Kidney (tissue), 22 donors: ENCODE measurements at places on chromosomes 16 and 17. TPM values are rescaled to one million over a fixed set of nuclear protein-coding genes. Genes with fewer than 3 reads are reported as not detected.
A peak's percentile ranks its signal among the peaks of the same experiment; 100 is the strongest.

Gene PMFBP1
- total RNA-seq, result 0.69 TPM

Gene PRRT2
- total RNA-seq, result 1.9 TPM

Gene JMJD6
- 23.6 TPM for total RNA-seq

Gene CEP295NL
- total RNA-seq, result 3.6 TPM

Gene ITFG1
- total RNA-seq, result 63.7 TPM

Gene CPNE7
- total RNA-seq, result 13.7 TPM

Gene KRT39
- not detected for total RNA-seq

Gene GGT6
- 16.8 TPM for total RNA-seq

Gene C16orf90
- total RNA-seq, result not detected

Gene ZDHHC1
- total RNA-seq, result 23.6 TPM

Gene HYDIN
- 21.0 TPM for total RNA-seq

Gene ACSM2A
- 59.3 TPM for total RNA-seq

DNA sequence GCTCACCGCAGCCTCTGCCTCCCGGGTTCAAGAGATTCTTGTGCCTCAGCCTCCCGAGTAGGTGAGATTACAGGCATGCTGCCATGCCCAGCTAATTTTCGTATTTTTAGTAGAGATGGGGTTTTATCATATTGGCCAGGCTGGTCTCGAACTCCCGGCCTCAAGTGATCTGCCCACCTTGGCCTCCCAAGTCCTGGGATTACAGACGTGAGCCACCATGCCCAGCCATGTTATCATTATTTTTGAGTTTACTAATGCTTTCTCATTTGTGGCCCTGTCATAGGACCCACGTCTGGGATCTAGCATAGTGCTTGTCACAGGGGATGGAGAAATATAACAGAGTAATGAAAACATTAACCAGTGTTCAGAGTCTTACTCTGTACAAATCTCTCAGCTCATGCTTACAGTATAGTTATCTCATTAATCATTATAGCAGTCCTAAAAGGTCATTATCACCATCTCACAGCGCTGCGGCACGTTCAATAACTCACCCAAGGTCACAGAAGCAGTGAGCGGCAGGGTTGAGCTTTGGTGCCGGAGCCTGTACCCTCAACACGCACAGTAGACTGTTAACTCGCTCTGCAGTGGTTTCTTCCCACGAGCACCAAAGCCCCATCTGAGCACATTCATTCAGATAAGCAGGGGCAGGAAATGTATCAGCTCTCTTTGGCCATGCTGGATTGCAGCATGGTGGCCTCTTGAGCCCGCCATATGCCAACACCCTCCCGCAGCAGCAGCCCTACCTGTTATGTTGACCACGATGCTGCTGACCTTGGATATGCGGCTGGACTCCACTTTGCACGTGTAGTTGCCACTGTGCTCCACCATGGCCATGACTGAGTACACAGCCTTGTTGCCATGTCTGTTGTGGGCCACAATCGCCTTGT, 21.4 kb downstream of the PECAM1 start:
- no peak for DNase-seq

DNA sequence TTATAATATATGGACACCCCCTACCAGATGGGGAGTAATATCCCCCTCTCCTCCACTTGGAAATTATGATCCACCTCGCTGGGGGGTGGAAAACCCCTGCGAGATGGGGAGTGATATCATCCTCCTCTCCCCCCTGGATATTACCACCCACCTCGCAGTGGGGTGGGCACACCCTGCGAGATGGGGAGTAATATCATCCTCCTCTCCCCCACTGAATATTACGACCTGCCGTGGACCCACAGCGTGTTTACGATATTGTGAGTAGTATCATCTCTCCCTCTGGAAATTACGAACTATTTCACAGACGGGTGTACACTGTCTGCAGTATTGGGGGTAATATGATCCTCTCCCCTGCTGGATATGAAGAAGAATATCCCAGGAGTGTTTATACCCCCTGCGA, 228.3 kb upstream of the WSCD1 start:
- no peak for DNase-seq

DNA sequence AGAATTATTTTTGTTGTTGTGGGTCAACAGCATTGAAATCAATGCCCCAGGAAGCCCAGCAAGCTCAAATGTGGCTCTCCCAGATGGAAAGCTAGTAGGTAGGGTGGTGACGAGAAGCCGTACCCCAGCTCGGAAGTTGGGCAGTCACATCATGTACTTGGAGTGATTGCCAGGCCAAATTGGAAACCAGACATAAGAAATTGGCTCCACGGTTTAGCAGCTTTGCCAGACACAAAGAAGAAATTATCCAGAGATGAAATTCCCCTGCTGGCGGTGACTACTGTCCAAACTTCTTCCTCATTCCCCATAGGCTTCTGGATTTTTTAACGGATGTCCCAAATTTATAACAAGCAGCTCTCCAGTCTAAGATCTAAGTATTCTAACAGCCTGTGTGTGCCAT, 95.9 kb downstream of the OR1D5 start:
- no peak for DNase-seq

GRCh38 chr17:37567137-37567536, 42.1 kb downstream of the SYNRG start:
- no peak for DNase-seq

- no peak for DNase-seq
Measured at GRCh38 chr16:56815721-56816120, 49.3 kb upstream of the SLC12A3 start.

- no peak for DNase-seq
Measured at GRCh38 chr16:79932572-79932971, 332.0 kb upstream of the MAF start.

- DNase-seq, result no peak
Measured at GRCh38 chr17:33302394-33302793, 9.3 kb upstream of the ASIC2 start.

- DNase-seq, result no peak
Measured at GRCh38 chr16:89949756-89950155, 1.2 kb downstream of the DEF8 start.

- peak; percentile 62 for DNase-seq
Measured at GRCh38 chr16:592518-593306, 2.8 kb downstream of the RAB40C start.

DNA sequence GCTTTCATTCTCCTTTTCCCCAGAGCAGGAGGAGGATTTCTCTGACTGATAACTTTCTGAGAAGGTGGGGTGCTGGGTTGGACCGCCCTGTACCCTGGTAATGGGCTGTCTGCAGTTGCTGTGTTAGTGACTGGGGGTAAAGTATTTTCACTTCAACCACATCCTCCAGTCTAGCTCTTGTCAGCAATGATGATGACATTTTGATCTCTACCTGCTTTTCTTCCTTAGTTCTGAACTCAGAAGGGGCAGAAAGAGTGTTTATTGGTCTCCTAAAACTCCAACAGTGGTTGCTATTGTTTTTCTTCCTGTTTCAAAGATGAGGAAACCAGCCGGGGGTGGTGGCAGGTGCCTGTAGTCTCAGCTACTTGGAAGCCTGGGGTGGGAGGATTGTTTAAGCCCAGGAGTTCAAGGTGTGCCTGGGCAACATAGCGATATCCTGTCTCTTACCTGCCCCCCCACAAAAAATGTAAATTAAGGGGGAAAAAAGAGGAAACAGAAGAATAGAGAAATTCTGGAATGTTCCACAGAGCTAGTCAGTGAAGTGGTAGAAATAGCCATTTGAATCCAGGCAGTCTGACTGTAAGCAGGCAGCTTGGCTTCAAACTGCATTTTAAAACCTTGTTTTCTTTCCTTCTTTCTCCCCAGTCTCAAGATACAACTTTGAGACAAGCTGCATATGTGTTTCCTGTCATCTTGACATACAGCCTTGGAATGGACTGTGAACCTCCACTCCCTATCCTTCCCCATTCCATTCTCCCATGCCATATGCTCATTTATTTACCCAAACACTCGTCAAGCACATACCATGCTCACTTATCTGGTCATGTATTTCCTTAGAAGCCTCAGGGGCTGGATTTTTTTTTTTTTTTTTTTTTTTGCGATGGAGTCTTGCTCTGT, 3.3 kb upstream of the N4BP1 start:
- DNase-seq, result peak; percentile 51

DNA sequence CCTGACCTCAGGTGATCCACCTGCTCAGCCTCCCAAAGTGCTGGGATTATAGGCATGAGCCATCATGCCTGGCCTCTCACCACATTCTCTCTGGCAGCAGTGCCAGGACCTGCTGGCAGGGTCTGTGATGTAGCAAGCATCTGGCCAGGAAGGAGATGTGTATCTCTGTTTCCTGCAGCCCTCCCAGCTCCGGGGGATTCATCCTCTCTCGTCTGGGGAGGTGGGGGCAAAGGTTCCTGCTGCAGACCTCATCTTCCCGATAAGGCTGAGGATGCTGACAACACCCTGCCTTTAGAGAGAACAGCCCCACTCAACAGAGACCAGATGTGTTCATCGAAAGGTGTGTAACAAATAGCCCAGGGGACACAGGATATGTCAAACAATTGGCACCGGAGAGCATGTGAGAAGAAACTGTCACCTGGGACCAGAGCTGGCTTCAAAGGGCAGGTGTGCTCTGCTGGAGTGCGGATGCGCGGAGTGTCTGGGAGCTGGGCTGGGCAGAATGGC, 54.8 kb upstream of the SEC14L1 start:
- no peak for DNase-seq

DNA sequence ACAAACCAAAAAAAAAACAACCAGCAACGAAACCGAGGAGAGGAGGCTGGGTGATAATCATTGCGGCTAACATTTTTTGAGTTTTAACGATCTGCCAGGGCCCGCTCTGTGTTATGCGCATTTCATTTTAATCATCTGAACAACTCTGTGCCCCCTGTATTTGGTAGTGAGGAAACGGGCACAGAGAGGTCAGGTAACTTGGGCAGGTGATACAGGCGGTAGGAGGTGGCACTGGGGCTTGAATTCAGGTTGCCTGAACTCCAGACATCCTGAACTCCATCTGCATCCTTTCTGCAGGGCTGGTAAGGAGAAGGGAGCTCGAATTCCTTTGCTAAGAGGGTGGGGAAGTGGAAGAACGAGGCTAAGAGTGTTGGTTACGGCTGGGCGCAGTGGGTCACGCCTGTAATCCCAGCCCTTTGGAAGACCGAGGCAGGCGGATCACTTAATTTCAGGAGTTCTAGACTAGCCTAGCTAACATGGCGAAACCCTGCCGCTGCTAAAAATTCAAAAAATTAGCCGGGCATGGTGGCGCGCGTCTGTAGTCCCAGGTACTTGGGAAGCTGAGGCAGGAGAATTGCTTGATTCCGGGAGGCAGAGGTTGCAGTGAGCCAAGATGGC, 1.1 kb downstream of the CLUAP1 start:
- no peak for DNase-seq

DNA sequence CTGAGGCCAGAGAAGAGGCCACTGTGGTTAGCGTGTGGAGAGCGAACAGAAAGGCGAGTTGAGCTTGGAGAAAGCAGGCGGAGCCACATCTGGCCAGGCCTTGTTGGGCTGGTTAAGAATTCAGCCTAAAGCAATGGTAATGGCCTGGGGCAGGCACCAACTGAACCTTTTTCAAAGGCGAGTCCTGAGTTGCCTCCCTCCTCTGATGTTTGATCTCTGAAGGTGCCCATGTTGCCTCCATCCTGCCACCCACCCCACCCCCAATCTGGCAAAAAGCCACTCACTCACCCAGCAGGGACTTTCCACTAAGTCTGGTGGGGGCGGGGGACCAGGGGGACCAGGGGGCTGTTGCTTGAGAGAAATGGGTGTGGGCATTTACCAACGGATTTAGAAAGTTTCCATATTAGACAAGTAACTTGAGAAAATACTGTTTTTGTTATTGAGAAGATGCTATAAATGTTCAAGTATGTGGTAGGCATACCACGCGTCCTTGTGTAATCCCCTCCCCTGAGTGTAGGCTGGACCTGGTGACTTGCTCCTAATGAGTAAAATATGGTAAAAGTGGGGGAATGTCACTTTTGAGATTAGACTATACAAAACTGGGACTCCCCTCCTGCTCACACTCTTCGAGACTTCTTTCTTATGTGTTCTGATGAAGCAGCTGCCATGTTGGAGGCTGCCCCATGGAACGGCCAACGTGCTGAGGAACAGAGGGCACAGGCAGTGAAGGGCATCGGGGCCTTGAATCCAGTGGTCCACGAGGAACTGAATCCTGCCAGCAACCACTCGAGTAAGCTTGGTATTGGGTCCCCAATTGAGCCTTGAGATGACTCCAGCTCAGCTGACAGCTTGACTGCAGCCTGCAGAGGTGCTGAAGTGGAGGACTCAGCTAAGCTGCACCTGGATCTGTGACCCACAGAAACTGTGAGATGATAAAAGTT, 29.9 kb upstream of the TNS4 start:
- no peak for DNase-seq

DNA sequence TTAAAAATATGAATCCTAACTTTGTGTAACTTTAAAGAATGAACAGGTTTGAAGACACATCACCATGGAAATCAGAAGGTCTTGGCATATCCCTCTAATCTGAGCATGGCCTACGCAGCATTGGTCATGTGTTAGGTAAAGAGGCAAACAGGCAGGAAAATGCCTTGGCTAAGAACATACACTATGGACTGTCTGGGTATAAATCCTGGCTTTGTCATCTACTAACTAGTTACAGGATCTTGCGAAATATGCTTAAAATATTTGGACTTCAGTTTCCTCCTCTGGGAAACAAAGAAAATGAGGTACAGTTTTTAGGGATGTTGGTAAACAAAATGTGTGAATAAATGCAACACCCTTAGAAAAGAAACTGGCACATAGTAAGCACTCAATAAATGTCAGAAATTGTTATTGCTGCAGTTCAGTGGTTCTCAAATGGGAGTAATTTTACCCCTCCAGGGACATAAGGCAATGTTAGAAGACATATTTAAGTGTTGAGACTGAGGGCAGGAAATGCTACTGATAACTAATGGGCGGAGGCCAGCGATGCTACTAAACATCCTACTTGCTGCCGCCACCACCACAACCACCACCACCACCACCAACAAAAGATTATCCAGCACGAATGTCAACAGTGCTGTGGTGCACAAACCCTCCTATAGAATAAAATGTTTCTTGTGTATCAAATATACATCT, 770.8 kb upstream of the SOX9 start:
- DNase-seq, result no peak

GRCh38 chr16:61797296-61797795, 238.9 kb downstream of the CDH8 start:
- DNase-seq, result no peak

DNA sequence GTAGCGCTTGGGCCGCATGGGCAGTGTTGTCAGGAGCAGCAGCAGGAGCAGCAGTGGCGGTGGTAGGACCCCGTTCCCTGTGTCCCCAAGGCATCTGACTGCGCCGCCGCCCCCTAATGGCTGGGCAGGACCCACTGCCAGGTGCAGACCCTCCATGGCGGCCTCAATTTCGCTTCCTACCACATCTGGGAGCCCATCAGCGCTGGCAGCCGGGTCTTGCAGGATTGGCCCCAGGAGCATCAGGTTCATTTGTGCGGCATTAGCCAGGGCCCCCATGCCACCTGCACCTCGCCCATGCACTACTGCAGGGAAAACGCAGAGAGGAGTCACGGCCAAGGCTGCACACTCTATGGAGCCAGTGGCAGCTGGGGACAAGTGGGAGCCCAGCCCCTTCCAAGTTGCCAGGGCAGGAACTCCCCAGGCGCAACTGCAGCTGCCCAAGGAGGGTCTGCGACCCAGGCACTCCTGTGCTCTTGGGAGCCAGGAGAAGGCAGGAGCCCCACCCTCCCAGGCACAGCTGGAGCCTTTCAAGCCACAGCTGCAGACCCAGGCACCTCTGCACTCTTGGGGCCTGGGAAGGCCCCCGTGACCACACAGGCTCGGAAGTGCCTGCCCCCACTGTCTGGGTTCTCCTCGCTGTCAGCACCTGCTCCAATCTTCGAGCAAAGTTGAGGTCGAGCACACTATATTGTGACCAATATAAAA, 594.2 kb downstream of the KCNJ18 start:
- DNase-seq, result no peak
